ENCODE measurements at places on chromosomes 6 and 20.
A peak's percentile ranks its signal among the peaks of the same experiment; 100 is the strongest.

DNA sequence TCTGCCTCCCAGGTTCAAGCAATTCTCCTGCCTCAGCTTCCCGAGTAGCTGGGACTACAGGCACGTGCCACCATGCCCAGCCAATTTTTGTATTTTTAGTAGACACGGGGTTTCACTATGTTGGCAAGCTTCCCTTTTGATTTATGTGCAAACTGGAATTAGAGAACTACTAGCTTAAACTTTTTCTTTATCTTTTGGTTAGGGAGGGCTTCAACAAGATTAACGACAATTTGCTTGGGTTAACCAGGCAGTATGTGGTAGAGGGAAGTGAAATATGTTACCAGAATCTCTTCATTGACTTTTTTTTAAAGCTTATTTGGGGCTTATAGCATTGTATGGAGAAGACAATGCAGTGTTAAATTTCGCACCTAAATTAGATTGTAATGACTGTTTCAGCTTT lies 9.0 kb downstream of the MYO6 start:
- DNase-seq, result no peak

DNA sequence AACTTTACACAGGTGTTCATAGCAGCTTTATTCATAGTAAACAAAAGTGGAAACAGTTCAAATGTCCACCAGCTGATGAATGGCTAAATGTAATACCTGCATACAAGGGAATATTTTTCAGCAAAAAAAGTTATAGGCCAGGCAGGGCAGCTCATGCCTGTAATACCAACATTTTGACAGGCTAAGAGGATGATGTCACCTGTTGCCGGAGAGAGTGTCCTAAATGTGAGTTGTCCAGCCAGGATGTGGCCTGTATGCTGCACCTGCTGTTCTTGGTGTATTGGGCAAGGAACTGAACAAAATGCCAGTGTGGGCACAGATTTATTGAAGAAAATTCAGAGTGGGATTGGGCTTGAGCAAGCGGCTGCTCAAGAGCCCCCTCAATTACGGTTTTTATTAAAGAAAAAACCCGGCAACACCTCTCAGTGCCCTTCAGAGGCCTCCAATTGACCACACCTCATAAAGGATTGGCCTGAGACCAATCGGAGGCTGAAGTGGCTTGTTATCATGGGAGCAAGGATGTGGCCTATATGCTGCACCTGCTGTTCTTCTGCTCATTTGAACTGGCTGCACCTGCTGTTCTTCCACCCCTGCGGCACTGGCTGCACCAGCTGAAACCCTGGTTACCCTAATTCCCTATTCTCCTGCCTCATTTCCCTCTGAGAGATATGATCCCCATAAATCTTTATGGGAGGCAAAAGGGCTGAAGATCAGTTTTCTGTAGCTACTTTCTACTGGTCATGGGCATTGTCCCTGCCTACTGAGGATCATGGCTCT lies 164.3 kb upstream of the PROKR2 start:
- no peak for DNase-seq

DNA sequence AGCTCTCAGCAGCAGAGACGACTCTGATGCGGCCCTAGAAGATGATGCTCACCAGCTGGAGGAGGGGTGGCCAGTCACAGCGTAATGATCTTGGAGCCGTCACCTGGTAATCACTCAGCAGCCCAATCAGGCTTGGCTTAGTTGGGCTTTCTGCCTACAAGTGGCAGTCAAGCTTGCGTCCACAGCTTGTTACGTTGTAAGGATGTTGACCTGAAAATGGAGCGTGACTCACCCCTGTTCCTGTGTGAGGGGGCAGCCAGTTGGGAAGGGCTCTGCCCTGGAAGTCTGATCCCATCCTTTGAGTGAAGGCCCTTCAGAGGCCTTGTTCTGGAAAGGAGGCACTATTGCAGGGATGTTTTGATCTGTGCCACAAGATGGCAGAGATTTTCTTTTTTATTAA lies 49.8 kb downstream of the SPATA2 start:
- DNase-seq, result no peak

- no peak for DNase-seq
Observed at GRCh38 chr6:169885131-169885530, 133.7 kb downstream of the ERMARD start.

- no peak for DNase-seq
Observed at GRCh38 chr6:52186480-52186879, 305 bp downstream of the IL17A start.

DNA sequence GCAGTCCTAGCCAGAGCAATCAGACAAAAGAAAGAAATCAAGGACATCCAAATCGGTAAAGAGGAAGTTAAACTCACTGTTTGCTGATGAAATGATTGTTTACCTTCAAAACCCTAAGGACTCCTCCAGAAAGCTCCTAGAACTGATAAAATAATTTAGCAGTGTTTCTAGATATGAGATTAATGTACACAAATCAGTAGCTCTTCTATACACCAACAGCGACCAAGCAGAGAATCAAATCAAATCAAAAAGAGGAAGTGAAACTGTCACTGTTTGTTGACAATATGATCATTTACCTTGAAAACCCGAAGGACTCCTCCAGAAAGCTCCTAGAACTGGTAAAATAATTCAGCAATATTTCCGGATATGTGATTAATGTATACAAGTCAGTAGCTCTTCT lies 21.7 kb downstream of the SERPINB9 start:
- DNase-seq, result no peak

- DNase-seq, result peak; percentile 73
Observed at GRCh38 chr20:49699200-49699992, 14.3 kb downstream of the B4GALT5 start.

DNA sequence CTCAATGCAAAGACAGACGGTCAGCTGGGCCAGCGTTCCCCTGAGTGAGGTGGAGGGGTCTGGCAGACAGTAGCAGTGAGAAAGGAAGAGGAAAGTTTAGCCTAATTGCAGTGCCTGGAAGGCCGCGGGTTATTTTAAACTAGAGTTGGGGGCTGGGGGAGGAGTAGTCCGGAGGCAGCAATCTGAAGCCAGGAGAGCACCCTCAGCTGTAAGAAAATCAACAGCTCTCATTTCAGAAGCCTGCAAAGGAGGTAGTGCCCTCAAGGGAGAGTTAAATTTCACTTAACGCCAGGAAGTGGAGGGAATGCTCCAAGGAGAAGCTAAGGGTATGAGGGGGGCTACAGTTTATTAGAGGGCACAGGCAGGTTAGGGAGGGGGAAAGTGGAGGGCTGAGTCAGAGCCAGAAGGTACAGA lies 26.9 kb downstream of the RING1 start:
- DNase-seq, result no peak

DNA sequence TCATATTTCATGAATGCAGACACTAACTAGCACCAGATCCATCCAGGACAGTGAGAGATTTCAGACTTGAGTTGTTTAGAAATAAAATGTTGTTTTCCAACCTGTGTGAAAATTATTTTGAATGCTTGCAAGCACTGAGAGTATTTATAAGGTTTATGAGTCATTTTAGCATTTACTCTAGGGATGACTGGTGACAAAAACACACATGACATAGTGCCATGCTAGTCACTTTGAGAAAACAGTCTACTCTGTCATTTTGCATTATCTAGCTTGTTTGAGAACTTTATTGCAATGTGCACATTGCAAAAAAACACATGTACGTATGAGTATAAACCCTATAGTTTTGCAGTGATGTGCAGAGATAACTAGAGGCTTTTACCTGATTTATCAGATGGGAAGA lies 456.6 kb downstream of the LMBRD1 start:
- no peak for DNase-seq

GRCh38 chr6:169895926-169896761 lies 144.7 kb downstream of the ERMARD start:
- no peak for DNase-seq

- peak; percentile 19 for DNase-seq
Observed at GRCh38 chr6:131524695-131525336, 48.2 kb upstream of the ARG1 start.

DNA sequence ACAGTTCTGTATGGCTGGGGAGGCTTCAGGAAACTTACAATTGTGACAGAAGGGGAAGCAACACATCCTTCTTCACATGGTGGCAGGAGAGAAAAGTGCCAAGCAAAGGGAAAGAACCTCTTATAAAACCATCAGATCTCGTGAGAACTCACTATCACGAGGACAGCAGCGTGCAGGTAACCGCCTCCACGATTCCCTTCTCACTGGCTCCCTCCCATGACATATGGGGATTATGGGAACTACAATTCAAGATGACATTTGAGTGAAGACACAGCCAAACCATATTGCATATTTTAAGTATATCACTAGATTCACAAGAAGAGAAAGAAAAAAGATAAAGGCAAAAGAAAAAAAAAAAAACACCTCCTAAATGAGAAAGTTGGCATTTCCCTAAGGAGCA lies 431.9 kb upstream of the RGS17 start:
- DNase-seq, result no peak

- no peak for DNase-seq
Observed at GRCh38 chr6:13803581-13803980, 10.8 kb downstream of the MCUR1 start.

GRCh38 chr6:149324428-149324827 lies 6.9 kb downstream of the TAB2 start:
- DNase-seq, result peak; percentile 34

GRCh38 chr20:44040202-44040915 lies 125.7 kb downstream of the TOX2 start:
- no peak for DNase-seq

DNA sequence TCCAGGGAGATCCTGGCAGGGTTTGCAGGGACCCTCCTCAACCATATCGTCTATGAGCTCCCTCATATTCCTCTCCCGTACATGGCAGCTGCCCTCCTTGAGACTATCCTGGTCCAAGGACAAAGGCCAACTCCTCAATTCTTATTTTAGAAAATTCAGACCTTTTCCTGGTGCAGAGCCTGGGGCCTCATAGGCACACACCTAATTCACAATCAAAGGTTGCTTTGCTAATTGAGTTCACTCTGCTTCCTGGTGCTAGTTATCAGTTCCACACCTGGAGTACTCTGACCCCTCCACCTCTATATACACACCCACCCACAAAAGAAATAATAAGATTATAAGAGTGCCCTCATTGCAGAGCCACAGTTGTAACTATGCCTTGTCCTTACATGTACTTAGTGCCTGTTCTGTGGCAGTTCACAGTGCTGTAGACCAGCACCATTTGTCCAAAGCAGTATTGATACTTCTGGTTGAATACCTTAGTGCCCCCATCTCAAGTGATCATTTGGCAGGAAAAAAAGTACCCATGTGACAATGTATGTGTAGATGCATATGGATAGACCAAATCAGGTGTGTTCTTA lies 38.7 kb downstream of the GSS start:
- DNase-seq, result no peak

- no peak for DNase-seq
Observed at GRCh38 chr20:20364593-20365479, 3.1 kb upstream of the INSM1 start.

DNA sequence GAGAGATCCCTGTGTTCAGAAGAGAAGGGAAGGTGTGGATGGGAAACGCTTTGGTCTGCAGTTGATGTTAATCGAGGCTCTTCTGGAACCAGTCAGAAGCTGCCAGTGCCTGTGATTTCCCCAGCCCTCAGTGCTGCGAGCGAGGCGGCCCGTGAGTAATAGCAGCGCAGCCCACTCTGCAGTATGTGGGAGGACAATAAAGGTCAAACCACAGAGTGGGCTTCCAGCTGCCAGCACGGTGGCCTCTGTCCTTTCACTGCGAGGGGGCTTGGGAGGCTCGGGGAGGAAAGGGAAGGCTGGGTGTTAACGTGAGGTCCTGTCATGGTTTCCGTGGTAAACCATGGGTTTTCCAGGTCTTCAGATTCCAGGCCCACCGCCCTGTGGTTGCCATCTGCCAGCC lies 32.3 kb upstream of the TAGAP start:
- peak; percentile 38 for DNase-seq

DNA sequence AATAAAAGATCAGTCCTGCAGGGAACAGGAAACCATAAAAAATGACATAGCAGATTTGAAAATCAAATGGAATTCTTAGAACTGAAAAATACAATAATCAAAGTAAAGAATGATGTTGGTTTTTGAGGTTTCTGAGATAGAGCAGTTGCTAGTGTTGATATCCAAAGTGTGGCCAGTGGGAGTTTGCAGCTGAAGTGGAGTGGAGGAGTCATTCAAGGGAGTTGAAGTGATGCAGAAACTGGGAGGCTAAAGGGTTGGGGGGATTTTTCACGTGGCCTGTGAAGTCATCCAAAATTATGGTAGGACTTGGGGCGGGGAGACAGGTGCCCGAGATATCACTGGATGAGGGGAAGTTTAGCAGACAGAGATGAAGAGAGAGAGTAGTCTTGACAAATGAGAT lies 123.6 kb downstream of the CDC5L start:
- no peak for DNase-seq

GRCh38 chr6:121319112-121319553 lies 15.1 kb downstream of the TBC1D32 start:
- no peak for DNase-seq

DNA sequence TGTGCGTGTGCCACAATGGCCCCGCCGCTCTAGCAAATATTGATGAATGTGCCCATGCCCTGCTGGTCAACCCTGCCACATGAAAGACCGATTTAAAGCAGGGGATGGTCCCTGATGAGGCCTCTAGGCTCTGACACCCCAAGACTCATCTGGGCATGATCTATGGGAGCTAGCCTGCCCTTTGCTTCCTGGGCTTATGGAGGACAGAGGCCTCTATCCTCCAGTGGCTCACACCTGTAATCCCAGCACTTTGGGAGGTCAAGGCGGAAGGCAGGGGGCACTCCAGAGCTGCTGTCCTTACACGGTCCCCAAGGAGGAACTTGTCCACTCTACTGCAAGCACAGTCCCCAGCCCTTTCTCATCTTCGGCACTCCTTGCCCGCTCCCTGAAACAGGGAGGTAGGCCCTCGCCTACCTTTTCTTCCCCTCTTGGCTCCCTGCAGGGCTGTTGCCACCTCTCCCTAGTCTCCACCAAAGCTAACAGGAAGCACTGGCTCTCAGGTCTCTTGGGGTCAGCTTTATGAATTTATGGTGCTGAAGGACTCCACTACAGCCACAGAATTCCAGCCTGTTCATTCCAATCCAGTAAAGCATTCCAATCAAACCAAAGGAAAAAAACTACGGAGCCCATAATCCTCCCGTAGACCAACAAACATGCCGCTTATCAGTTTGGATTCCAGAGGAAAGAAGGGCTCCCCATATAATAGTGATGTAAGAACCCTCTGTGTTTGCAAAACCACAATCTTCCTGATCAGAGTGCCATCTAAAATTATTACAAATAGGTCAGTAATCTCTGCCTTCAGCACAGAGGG lies 48.7 kb upstream of the FOXQ1 start:
- DNase-seq, result no peak

DNA sequence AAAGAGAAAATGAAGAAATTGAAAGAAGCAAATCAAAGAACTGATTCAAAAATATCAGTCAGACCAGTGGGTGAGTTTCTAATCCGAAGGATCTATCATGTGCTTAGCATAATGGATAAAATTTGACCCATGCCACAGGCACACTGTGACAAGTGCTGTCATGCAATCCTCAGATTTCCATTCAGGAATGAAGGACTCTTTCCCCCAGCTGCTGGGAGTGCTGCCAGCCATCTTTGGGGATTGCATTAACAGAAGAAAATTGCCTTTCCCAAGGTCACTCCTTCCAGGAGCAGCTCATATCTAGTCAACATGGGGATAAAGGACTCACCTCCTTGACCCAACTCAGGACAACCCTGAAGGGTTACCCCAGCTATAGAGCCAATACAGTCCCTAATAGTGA lies 316.7 kb upstream of the TBX18 start:
- no peak for DNase-seq
